Natural killer cell (primary cell): ENCODE measurements at places on chromosomes 5 and 9. TPM values are rescaled to one million over a fixed set of nuclear protein-coding genes. Genes with fewer than 3 reads are reported as not detected.

PCDHB3 gene
- not detected for total RNA-seq

PAPPA gene
- total RNA-seq = not detected

BRINP1 gene
- total RNA-seq = not detected

GPR150 gene
- total RNA-seq = 0.89 TPM

ITGA2 gene
- total RNA-seq = 0.26 TPM

DNA sequence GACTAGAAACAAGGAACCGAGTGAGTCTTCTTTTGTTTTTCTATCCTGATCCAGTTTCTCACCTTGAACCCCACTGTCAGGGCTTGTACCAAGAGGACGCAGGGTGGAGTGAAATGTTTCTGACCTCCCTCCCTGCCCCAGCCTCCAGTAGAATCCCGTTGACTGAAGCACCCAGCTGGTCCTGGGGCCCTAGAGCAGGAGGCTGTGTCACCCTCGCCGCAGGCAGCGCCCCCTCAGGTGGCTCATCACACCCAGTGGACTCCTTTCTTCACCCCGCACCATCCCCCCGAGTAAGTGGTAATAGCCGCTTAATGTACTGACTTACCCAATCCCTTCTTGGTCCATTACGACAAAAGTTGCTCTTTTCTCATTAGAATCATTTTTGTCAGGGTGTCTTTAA, 53.8 kb downstream of the MVB12B start:
- DNase-seq = no peak

GRCh38 chr5:143390941-143391340, 12.5 kb downstream of the NR3C1 start:
- DNase-seq = no peak

DNA sequence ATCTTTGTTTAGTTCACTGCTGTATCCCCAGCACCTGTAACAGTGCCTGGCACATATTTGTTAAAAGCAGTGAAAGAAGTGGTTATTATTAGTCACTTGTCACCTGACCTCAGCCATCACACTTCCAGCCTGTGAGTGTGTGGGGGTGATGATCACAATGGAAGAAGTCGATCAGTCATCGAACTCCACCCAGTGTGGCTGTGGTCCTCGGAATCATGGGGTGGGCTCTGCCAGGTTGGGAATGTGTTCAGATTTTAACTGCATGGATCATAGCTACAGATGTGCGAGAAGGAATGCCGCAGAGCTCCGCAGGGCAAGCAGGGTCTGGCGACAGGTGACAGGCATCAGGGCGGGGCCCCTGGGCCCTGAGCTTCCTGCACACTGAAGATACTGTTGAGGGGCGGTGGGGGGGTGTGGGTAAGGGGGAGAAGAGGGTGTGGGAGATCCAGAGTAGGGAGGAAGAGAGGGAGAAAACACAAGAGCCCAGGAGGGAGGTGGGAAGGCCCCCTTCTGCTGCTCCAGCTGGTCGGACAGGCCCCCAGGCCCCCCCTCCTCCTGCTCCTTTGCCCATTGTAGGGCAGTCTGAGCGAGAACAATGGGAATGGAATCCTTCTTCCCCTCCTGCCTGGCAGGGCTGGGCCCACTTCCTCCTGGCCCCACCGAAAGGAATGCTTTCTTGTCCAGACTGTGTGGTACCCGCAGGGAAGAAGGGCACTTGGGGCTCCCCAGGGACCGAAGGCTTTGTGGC, 89.6 kb downstream of the SPRY4 start:
- no peak for DNase-seq

- no peak for DNase-seq
These were observed 21.5 kb downstream of the SERINC5 start for GRCh38 chr5:80234116-80234948.

- no peak for DNase-seq
These were observed 66.2 kb upstream of the ZNF462 start for GRCh38 chr9:106796771-106797170.

- no peak for DNase-seq
These were observed 10.2 kb upstream of the LCP2 start for GRCh38 chr5:170307575-170308465.

DNA sequence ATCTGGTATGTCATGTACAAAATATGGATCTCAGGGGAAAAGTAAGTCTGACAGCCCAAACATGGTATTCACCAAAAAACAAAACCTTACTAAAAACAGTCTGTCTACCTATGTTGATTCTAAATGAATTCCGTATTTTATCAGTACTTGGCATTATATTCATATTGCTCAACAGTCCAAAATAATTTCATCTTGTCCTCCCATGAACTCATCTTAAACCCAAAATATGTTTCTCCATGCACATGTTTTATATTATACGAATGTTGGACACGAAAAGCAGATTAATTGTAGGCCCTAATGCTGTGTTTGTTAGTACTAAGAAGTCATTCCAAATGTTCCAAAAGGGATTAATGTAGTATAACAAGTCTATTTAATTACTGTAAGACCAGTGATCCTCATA, 20.1 kb downstream of the NFIB start:
- no peak for DNase-seq

DNA sequence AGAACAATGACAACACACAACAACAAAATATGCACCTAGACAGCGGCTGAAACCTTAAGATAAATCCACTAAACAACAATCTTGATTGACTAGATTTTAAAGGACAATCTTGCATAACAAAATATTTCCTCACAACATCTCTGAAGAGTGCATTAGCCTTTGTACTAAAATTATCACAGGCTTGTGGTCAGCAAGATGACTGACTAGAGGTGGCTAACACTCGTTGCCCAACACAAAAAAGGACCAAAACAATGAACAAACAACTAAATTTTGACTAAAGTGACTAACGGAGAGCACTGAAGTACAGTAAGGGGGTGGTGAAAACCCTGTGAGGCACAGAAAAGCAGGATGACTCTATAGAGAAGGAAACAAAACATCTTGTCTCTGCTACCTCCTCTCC, 183.9 kb downstream of the BRINP1 start:
- no peak for DNase-seq

DNA sequence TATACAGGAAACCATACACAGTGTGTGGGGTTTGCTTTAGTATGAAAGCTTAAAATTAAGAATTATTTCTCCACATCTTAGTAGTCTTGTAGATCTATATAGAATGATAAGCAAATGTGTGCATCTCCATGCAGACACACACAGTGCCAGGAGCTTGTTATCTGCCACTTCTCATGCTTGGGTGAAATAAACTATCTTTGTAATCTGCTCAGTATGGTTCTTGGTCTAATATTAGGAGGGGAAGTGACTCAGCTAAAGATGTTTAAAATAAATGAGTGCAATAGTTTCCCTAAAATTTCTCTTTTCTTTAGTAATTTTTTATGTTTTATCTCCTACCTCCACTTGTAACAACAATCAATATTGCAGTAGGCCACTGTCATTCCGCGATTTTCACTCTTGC, 689.6 kb downstream of the TAF11L14 start:
- no peak for DNase-seq

- no peak for DNase-seq
These were observed 84.2 kb downstream of the ESM1 start for GRCh38 chr5:54900984-54901725.

GRCh38 chr9:132350861-132351315, 3.9 kb downstream of the SETX start:
- peak; percentile 76 for DNase-seq

DNA sequence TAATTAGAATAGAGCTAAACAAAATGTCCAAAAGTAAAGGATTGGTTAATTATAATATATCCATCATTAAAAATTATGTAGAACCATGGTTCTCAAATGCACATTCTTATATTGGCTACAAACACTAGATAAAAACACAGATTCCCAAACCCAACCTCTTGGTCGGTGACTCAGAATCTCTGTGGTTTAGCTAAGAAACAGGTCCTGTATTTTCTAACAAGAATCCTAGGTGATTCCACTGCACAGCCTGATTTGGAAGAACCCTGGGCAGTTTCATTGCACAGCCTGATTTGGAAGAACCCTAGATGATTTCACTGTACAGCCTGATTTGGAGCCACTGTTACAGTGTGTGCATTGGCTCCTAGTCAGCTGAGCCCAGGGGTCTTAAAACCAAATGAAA, 67.9 kb downstream of the KIAA1958 start:
- no peak for DNase-seq

DNA sequence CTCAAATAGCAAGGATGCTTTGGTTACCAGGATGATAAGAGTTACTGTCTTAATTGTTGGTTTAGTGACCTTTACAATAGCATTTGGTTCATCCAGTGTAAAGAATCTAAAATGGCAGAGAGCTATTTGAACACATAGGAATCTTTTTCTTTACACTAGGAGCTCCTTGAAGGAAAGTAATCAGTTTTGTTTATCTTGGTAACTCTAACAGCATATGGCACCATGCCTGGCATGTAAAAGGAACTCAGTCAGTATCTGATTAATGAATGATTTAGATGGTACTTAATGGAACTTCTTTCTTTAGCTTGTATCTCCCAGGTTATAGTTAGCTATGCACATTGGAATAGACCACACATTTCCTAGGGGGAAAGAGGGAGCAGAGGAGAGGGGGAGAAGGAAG, 9.9 kb downstream of the PSMD5 start:
- DNase-seq = no peak

DNA sequence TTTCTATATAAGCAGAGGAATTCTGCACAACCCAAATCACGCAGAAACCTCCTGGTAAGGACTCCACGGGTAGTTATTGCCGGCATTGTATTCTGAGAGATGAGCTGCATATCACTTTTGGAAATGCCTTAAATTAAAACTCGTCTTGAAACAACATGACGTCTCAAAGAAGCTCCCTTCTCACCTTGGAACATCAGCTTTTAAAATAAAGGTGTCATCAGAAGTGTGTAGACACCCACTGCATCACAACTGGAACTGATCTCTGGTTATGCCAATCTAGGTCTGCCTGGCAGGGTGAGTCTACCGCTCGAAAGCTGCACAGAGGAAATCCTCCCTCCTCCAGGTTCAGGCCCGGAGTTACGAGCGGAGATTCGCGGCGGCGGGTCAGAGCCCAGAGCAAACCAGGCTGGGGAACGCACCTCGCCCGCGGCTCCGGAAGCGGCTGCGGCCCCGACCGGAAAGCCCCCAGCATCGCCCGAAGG, 974 bp upstream of the SLC12A2 start:
- no peak for DNase-seq

DNA sequence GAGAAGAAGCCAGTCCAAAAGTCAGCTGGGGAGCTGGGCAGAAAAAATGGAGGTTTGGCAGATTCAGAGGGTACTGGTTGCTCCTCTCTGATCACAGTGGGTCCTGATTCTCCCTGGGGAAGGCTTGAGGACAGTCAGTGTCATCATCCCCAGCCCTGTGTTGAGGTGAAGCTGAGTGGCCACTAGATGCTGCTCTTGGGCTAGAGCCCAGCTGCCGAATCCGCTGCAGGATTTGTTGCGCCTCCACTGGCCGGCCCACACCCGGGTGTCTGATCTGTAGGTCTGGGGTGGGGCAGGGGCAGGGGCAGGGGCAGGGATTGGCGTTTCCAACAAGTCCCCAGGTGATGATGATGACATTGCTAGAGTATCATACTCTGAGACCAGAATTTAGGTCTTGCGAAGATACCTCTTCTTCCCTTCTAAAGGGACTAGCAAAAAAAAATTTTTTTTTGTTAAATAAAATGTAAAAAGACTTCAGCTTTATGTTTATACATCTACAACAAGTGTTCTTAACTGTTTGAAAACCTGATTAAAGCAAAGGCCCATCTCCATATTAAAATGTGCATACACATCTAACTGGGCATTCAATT, 106.8 kb downstream of the PDE6A start:
- no peak for DNase-seq

DNA sequence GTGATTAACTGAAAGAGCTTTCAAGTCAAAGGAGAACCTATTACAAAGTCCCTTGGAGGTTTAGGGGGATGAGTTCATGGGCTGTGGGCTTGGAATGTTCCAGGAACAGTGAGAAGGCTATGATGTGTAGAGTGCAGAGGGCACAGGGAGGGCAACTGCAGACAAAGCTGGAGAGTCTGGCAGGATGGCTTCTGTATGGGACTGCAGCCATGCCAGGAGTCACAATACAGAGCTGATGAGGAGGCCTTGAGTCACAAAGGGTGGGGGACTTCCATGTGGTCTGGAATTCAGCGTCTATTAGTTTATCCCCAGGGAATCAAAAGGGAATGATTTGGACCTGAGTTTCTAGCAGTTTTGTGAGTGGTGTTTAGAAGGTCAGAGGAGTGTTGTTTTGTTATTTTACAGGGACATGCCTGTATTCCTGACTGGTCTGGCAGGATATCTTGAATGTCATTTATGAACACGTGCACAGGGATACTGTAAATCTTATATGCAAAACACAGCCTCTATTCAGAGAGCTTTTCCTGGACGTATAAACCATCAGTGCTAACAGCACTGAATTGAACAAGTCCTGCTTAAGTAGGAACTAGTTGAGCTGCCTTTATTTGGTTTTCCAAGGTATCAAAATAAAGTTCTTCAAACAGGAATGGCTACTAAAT, 14.3 kb upstream of the TEK start:
- DNase-seq = no peak

DNA sequence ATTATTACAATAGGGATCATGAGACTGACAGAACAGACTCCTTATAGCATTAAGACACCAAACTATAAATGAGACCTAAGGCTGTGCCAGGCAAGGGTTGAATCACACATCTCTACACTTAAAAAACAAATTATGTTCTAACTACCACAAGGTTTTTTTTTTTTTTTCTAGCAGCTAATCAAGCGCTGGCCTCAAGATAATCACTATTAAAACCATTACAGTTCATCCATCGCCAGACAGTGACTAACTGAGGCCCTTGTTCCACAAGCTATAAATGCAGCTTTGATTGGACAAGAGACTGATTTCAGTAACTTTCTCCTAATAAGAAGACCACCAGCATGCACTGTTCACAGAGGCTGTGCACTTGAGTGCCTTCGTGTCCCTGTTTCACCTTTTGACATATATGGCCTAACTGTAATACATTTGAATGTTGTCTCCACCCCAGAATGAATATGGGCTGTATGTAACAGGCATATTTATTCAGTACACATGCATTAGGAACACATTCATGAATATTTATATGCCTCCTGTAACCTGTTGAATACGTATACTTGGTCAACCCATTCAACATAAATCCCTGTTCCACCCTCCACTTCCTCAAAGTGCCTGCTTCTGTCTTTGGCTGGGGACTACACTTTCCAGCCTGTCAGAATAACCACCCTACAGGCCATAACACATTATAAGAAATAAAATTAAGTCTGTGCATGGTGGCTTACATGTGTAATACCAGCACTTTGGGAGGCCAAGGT, 22.8 kb upstream of the ZNF131 start:
- DNase-seq = no peak

- no peak for DNase-seq
These were observed 30.4 kb upstream of the KLF9 start for GRCh38 chr9:70444904-70445303.

DNA sequence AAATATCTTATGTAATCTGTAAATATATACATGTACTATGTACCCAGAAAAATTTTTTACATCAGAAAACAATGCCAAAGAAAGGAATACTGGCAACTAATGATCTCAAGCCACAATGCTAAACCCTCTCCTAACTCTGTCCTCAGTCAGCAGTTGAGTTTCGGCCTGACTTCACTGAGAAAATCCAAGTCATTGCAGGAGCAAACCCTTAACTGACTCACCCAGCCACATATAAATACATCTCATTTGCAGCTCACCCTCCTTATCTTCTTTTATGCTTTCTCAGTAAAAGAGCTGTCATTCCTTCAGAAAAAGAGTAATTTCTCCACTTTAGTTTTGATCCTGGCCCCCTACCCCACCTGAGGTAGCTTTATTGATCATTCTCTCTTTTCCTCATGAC, 46.1 kb upstream of the TMED7 start:
- no peak for DNase-seq
